Activated naive CD4-positive, alpha-beta T cell treated with anti-CD3 and anti-CD28 coated beads for 36 hours (primary cell): ENCODE measurements at places on chromosomes 7 and 10. TPM values are rescaled to one million over a fixed set of nuclear protein-coding genes. Genes with fewer than 3 reads are reported as not detected.

DNA sequence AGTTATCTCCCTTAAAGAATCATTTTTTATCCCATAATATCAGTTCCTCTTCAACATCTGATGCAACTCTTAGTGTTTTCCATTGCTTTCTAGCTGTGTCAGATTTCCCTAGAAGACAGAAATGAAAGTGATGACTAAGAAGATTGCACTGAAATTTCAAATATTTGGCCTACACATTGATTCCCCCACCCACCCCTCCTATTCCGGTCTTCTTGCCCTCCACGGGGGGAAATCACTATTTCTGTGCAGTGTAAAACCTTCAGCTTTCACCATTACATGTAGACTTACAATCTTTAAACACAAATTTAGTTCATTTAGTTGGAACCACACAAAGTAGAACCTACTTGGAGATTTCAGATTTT lies 63.7 kb upstream of the IL6 start:
- DNase-seq = peak; percentile 36
- H3K27me3 ChIP-seq = no peaks in the 10 kb centered on the region
- peaks cover 39% of the 10 kb centered on the region for H3K4me1 ChIP-seq
- H3K4me3 ChIP-seq = no peak overlapping the region

DNA sequence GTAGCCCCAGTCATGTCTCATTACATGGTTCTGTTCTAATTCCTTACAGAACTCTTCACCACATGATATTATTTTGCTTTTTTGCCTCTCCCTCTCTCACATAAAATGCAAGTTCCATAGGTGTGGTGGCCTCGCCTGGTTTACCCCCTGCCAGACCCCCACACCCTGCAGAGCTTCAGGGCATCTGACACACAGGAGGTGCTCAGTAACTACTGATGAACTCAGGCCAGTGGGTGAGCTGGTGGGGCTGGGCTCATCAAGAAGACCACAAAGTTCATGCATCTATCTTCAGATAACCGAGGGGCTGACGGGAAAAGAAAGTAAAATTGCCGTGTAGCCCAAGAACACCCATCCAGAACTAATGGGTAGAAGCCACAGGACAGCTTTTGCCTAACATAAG lies 253.1 kb downstream of the GRID1 start:
- no peaks in the 10 kb centered on the region for H3K36me3 ChIP-seq
- no peak overlapping the region for H3K27ac ChIP-seq
- H3K4me3 ChIP-seq = no peak overlapping the region
- no peaks in the 10 kb centered on the region for H3K4me1 ChIP-seq
- no peaks in the 10 kb centered on the region for H3K27me3 ChIP-seq

GRCh38 chr7:47587351-47587750 lies 5.4 kb upstream of the TNS3 start:
- H3K36me3 ChIP-seq = no peaks in the 10 kb centered on the region
- H3K27ac ChIP-seq = no peak overlapping the region
- no peak for DNase-seq
- H3K4me1 ChIP-seq = no peaks in the 10 kb centered on the region
- H3K4me3 ChIP-seq = no peak overlapping the region
- peaks cover 18% of the 10 kb centered on the region for H3K27me3 ChIP-seq

GRCh38 chr7:151240942-151241754 lies 7.3 kb downstream of the SMARCD3 start:
- H3K4me1 ChIP-seq = peaks cover 29% of the 10 kb centered on the region
- no peak overlapping the region for H3K27ac ChIP-seq
- DNase-seq = no peak

- H3K36me3 ChIP-seq = peaks cover 12% of the 10 kb centered on the region
- peak; percentile 99 for DNase-seq
- no peaks in the 10 kb centered on the region for H3K27me3 ChIP-seq
- peaks cover 32% of the 10 kb centered on the region for H3K4me1 ChIP-seq
- peak within 1 kb of the TSS; percentile 83 for H3K27ac ChIP-seq
Observed at GRCh38 chr7:99472561-99473314, at the start of gene ZNF789. ZNF789 (plus strand) TSS chr7:99472890; CDS start chr7:99476457, 3,567 bp downstream.

GRCh38 chr7:135150072-135150782 lies 2.4 kb downstream of the TMEM140 start:
- peaks cover 55% of the 10 kb centered on the region for H3K4me1 ChIP-seq
- DNase-seq = no peak
- peaks cover 42% of the 10 kb centered on the region for H3K36me3 ChIP-seq
- H3K27ac ChIP-seq = no peak overlapping the region
- no peaks in the 10 kb centered on the region for H3K27me3 ChIP-seq

- no peak overlapping the region for H3K27ac ChIP-seq
- H3K27me3 ChIP-seq = peaks cover 13% of the 10 kb centered on the region
- no peak overlapping the region for H3K4me3 ChIP-seq
- no peak for DNase-seq
- no peaks in the 10 kb centered on the region for H3K36me3 ChIP-seq
- no peaks in the 10 kb centered on the region for H3K4me1 ChIP-seq
Observed at GRCh38 chr10:10078446-10078845, 939.2 kb upstream of the CELF2 start.

GRCh38 chr7:20327055-20327454 lies 3.6 kb upstream of the ITGB8 start:
- no peak for DNase-seq
- peaks cover 36% of the 10 kb centered on the region for H3K27me3 ChIP-seq
- no peaks in the 10 kb centered on the region for H3K36me3 ChIP-seq
- H3K4me1 ChIP-seq = peaks cover 18% of the 10 kb centered on the region

SYT15 gene
- total RNA-seq = 0.43 TPM

KCP gene
- not detected for total RNA-seq

BAMBI gene
- total RNA-seq = 0.57 TPM

MEOX2 gene
- total RNA-seq = not detected

NUTM2E gene
- 0.07 TPM for total RNA-seq

PRLHR gene
- total RNA-seq = not detected

TMEM178B gene
- total RNA-seq = 0.05 TPM
